GM06990 (cell line): ENCODE measurements at places on chromosomes 7 and 10.
A peak's percentile ranks its signal among the peaks of the same experiment; 100 is the strongest.

GRCh38 chr7:158863611-158864506, 7.5 kb downstream of the DYNC2I1 start:
- DNase-seq = peak; percentile 63

- DNase-seq = no peak
Observed at GRCh38 chr10:83986800-83987199, 152.5 kb upstream of the GHITM start.

DNA sequence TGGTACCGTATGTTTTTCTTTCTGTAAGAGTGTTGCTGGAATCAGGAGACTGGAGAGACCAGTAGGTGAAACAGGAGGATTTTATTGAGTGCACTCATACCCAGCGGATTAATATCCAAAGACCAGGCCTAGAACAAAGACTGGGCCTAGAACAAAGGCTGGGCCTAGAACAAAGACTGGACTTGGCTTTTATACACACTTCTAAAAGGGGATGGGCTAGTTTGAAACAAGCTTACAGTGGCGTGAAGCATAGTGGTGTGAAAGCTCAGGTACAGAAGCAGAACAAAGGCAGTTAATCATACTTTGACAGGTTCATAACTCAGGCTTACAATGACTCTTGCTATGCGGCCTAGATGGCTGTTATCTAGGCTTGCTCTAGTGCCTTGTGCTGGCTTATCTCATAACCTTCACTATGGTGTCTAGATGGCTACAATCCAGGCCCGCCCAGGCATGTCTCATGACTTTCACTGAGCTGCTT, 67.7 kb downstream of the TRIM24 start:
- no peak for DNase-seq

- no peak for DNase-seq
Observed at GRCh38 chr7:122887198-122887597, 938 bp upstream of the CADPS2 start.

DNA sequence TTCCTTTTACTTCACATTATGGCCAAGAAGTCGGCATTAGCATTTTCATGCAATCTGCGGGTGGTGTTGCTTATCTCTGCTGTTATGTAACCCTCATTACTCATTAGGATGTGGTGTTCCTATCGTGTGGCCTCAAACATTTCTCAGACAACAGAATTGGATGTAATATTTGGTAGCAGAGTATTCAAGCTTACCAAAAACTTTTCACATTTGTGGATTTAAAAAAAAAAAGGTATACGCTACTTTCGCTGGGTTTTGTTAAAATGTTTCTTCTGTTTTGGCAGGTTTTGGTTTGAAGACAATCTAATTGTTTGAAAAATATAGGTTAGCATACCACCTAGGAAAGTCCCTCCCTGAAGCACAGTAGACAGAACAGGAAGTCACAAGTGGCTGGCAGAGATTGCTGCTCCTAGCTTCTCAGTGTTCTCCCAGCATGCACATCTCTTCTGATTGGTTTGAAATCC, 128.8 kb downstream of the GATA3 start:
- DNase-seq = peak; percentile 24
